Lung (tissue), 17 donors: ENCODE measurements at places on chromosomes 1 and 21. TPM values are rescaled to one million over a fixed set of nuclear protein-coding genes. Genes with fewer than 3 reads are reported as not detected.

DNA sequence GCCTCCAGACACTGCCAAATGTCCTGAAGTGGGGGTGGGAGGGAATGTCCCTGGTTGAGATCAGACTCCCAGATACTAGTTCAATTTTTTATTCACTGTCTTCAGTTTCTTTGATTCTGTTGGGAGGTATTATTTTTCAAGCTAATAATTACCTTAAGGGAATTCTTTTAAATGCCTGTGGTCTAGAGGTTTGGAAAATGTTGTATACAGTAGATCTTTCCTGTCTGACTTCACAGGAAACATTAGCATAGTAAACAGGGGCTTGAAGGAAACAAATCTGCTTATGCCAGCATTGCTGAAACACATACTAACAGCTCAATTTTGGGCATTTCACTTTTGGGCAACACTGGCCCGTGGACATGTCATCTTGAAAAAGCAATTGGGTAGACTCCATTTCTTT, 84.3 kb upstream of the HP1BP3 start:
- no peak for DNase-seq
- no peak overlapping the region for H3K4me3 ChIP-seq
- no peak overlapping the region for H3K27ac ChIP-seq
- no peaks in the 10 kb centered on the region for H3K36me3 ChIP-seq
- no peaks in the 10 kb centered on the region for H3K27me3 ChIP-seq

DNA sequence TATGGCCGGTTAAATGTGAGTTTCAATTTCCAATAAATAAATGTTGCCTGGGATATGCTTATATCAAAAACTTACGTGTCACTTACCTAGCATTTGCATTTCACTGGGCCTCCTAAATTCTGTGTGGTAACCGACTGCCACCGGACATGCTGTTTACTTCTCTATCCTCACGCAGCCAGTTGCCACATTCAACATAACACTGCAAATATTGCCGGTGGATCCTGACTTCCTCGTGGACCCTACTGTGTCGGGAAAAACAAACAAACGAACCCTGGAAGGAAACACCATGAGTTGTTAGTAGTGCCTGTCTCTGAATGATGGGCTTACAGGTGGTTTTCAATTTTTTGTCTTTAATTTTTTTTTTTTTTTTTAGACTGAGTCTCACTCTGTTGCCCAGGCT, 54.1 kb downstream of the RIPK4 start:
- peaks cover 25% of the 10 kb centered on the region for H3K27me3 ChIP-seq
- H3K4me1 ChIP-seq: no peaks in the 10 kb centered on the region
- H3K36me3 ChIP-seq: no peaks in the 10 kb centered on the region
- peak; percentile 8 for DNase-seq
- H3K4me3 ChIP-seq: no peak overlapping the region

GRCh38 chr1:148334339-148335130, 148.6 kb downstream of the PPIAL4G start:
- H3K27ac ChIP-seq: peak overlapping the region; percentile 97
- H3K4me1 ChIP-seq: peaks cover 30% of the 10 kb centered on the region
- H3K36me3 ChIP-seq: no peaks in the 10 kb centered on the region
- H3K27me3 ChIP-seq: no peaks in the 10 kb centered on the region
- peak overlapping the region; percentile 56 for H3K4me3 ChIP-seq

DNA sequence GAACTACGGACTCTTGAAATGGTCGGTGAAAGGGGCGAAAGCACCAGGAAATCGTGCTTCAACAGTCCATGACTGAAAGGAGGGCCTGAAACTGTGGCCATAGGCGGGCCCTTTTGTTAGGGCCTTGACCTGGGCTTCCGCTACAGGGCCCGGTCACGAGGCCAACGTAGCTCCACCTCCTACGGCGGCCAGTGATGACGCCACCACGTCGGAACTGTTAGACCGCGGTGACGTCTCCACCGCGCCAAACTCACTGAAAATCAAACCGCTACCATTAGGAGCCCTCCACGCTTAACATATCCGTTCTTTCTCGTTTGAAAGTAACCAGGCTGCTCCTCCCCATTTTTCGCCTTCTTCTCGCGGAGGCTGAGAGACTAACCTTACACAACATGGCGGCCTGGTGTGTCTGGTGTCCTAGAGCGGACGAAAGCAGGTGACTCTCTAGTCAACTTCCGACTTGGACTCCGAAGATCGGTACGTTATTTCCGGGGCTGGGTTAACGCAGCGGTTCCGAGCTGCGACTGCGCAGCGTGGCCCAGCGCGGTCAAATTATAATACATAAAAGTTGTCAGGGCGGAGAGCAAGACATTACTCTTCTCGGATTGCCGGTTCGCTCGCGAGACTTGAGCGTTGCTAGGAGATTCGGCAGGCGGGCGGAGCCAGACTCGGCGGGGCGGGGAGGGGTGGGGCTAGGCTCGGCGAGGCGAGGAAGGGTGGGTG, 371 bp upstream of the CACYBP start:
- H3K4me3 ChIP-seq: peak overlapping the region; percentile 89
- peak overlapping the region; percentile 96 for H3K27ac ChIP-seq
- H3K4me1 ChIP-seq: peaks cover 29% of the 10 kb centered on the region
- H3K36me3 ChIP-seq: no peaks in the 10 kb centered on the region
- DNase-seq: peak; percentile 99

Gene RHBG
- total RNA-seq: 0.74 TPM

DNA sequence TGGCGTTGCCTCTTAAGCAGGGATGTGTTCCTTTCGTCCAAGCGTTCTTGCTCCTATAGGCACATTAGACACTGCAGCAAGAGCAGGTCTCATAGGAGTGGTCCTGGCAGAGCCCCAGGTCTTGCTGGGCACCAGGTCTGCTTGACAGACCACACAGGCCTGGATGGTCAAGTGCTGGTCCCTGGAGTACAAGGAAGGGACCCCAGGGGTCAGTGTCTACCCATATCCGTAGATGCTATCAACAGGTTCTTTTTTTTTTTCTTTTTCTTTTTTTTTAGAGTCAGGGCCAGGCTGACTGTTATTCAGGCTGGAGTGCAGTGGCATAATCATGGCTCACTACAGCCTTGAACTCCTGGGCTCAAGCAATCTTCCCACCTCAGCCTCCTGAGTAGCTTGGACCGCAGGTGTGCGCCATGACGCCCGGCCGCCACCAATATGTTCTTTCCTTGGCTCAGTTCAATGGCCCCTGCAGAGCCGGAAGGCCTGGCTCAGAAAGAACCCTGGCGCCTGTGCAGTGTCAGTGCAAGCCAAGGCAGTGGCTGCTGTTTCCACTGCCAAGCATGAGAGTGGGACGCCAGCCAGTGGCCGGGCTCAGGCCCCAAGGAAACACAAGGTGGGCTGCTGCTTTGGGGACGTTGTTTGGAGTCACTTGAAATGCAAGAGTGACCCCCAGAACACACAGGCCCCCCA, 10.0 kb upstream of the TNFRSF8 start:
- DNase-seq: no peak
- H3K27ac ChIP-seq: no peak overlapping the region
- H3K27me3 ChIP-seq: no peaks in the 10 kb centered on the region
- no peak overlapping the region for H3K4me3 ChIP-seq
- H3K4me1 ChIP-seq: peaks cover 6% of the 10 kb centered on the region

DNA sequence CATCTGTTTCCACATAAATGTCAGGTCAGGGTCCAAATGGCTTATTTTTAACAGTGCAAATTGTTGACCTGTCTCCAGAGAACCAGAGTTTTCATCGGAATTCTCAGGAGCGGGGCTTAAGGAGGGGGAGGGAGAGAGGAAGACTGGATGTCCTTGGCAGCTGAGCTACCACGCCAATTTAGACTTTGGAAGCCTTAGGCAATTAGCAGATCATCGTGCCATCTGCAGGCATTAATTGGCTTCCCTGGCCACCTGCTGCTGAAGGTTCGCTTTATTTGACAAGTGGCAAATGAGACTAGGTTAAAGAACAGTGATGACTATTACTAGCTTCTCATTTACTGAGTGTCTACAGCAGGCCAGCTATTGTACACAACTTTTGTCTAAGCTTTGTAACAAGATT, 43.7 kb downstream of the HLX start:
- H3K27me3 ChIP-seq: no peaks in the 10 kb centered on the region
- no peaks in the 10 kb centered on the region for H3K4me1 ChIP-seq
- H3K4me3 ChIP-seq: no peak overlapping the region
- no peaks in the 10 kb centered on the region for H3K36me3 ChIP-seq
- no peak overlapping the region for H3K27ac ChIP-seq
- DNase-seq: no peak

Gene SVBP
- 31.7 TPM for total RNA-seq

Gene OR2T2
- total RNA-seq: not detected

GRCh38 chr1:106233511-106233910, 823.0 kb upstream of the PRMT6 start:
- H3K4me3 ChIP-seq: no peak overlapping the region
- H3K27ac ChIP-seq: no peak overlapping the region
- H3K27me3 ChIP-seq: no peaks in the 10 kb centered on the region
- no peaks in the 10 kb centered on the region for H3K4me1 ChIP-seq
- peak; percentile 18 for DNase-seq

Gene HAO2
- total RNA-seq: not detected
